Ascending aorta (tissue), 2 donors: ENCODE measurements at places on chromosomes 13 and 19.

DNA sequence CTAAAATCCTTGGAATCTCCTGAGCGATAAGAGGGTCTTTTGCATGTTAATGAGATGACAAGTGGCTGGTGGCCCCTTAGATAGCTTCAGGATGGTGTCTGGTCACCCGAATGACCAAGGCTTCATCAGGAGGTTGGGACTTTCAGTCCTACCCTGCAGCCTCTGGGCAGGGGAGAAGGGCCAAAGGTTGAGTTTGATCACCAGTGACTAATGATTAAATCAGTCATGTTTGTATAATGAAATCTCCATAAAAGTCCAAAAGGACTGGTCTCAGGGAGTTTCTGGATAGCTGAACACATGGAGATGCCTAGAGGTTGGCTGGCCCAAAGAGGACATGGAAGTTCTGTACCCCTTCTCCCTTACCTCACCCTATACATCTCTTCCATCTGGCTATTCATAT is 316.2 kb downstream of the MTUS2 start:
- H3K4me3 ChIP-seq = no peak overlapping the region
- no peak for DNase-seq
- H3K27ac ChIP-seq = no peak overlapping the region
- H3K4me1 ChIP-seq = no peaks in the 10 kb centered on the region
- H3K27me3 ChIP-seq = no peaks in the 10 kb centered on the region

- DNase-seq = no peak
- H3K4me3 ChIP-seq = peak overlapping the region; percentile 57
- peak overlapping the region; percentile 71 for H3K27ac ChIP-seq
- peaks cover 3% of the 10 kb centered on the region for H3K4me1 ChIP-seq
These were observed 10.4 kb upstream of the ITM2B start for GRCh38 chr13:48222358-48223301.

DNA sequence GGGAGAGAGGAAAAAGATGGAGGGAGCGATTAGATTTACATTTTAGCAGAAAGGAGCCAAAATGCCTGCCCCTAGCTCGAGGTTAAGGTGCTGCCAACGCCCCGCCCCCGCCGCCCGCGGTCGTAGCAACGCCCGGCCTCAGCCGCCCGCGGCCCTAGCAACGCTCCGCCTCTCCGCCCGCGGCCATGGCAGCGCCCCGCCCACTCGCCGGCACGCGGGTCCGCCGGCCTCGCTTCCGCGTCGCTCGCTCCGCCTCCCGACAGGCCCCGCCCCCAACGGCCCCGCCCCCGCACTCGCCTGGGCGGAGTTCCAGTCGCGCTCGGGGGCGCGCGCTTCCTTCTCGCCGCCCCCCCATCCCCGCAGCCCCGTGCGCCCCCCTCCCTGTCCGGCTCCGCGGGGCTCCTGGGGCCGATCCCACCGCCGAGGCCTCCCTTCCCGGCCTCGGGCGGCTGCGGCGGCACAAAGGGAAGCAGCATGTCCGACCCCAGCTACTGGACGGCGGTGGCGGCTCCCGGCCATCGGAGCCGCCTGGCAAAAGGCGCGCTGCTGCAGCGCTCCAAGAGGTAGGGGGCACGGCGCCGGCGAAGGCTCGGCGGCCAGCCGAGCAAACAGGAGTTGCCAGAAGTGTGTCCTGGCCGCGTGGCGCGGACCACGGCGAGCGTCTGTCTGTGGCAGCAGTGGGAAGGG is 20.3 kb downstream of the MAST3 start:
- no peaks in the 10 kb centered on the region for H3K4me1 ChIP-seq
- H3K27ac ChIP-seq = peak overlapping the region; percentile 66
- no peaks in the 10 kb centered on the region for H3K27me3 ChIP-seq
- peaks cover 6% of the 10 kb centered on the region for H3K36me3 ChIP-seq
- DNase-seq = peak; percentile 34

DNA sequence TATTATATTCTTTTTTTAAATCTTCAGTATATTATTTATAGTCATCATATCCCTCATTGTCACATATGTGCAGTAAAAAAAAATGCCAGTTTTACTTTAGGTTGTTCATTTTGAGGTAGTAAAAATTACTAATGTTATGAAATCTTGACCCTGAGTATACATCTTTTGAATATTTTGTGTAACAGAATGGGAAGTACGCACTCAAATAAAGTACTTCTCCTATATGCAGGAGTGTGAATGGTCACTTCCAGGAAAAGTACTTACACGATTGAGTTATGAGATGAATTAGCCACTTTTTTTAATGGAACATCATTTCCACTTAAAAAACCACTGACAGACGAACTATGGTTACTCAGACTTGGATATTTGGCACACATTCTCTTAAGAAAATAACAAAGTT is 58.5 kb downstream of the C13orf42 start:
- DNase-seq = no peak
- H3K27ac ChIP-seq = no peak overlapping the region
- no peaks in the 10 kb centered on the region for H3K36me3 ChIP-seq
- H3K27me3 ChIP-seq = no peaks in the 10 kb centered on the region

DNA sequence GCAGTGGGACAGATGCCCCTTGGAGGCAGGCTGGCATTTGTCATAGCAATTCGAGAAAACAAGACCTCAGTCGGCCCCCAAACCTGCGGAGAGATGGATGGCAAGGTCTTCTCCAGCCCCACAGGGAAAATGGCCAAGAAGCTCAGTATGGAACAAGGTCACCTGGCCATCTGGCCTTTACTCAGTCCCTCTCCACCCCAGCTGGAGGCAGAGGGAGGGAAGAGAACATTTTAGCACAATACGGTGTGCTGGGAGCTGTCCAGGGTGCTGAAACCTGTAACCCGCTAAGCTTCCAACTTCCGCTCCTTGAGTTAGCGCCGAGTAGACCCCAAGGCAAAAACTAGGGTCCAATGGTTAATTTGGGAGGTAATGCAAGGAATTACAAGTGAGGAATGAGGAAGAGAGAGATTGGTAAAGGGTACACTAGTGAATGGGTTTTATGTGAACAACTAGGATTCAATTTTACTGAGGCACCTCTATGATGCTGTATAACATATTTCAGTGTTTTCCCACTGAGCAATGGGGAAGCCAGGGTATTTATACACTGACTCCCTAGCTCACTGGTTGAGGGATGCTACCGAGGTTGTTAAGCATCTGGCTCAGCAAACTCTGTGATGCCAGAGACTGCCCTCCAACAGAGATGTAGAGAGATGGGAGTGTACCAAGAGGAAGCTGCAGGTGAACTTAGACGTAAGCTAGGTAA is 64.3 kb downstream of the CACNA1A start:
- DNase-seq = no peak
- no peak overlapping the region for H3K27ac ChIP-seq
- no peak overlapping the region for H3K4me3 ChIP-seq

- no peak overlapping the region for H3K27ac ChIP-seq
- no peak for DNase-seq
- H3K4me1 ChIP-seq = no peaks in the 10 kb centered on the region
- H3K27me3 ChIP-seq = no peaks in the 10 kb centered on the region
- no peak overlapping the region for H3K4me3 ChIP-seq
These were observed 173.1 kb downstream of the POU4F1 start for GRCh38 chr13:78430166-78430791.

DNA sequence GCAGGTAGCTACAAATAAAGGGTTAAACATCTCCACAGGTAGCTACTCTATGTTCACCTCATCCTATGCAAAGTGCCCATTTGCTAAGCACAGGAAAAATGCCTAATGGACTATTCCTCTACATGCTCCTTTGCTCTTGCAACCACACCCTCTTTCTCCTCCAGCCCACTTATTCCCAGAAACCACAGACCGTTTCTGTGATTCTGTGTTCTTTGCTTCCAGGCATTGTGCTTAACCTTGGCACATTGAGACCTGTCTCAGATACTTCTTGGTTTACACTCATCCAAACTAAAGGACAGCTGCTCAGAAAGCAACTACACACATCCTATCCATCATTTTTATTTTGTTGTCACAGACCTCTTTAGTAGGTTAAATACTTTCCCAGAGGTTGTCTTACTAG is 785.0 kb upstream of the MIR17HG start:
- no peaks in the 10 kb centered on the region for H3K36me3 ChIP-seq
- H3K4me1 ChIP-seq = no peaks in the 10 kb centered on the region
- H3K27ac ChIP-seq = no peak overlapping the region
- no peak for DNase-seq
- no peaks in the 10 kb centered on the region for H3K27me3 ChIP-seq

DNA sequence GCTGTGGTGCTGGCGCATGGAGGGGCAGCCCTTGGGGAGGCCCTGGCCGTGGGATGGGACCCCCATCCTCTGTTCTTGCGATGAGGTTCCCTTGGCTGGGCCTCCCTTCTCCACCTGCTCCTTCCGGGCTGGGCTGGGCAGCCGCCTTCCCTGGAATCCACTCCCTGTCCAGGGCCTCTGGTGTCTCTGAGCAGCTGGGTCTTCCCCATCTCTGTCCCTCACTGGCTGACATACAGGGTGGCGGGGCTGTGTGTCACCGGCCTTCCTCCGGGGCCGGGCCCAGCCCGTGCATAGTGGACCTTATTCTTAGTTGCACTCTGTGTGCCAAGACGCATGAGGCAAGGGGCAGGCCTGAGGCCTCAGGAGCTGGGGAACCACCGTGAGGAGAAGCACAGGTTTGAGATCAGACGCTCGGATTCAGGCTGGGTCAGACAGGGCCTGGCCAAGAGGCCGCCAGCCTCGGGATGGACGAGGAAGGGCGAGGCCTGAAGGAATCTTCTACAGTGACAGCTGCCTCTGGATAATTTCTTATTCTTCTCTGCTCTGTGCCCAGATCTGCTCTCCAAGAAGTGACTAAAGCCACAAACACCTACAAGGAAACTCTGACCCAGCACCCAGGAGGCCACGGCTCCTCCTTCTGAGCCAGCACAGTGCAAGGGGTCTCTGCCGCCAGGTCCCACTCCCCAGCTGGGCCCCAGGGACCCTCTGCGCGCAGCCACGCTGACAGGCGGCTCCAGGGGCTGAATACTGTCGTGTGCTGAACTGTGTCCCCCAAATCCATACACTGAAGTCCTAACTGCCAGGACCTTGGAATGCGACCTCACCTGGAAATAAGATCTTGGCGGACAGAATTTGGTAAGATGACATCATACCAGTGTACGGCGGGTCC is 11.0 kb downstream of the SGTA start:
- H3K4me1 ChIP-seq = peaks cover 9% of the 10 kb centered on the region
- no peak overlapping the region for H3K27ac ChIP-seq
- H3K36me3 ChIP-seq = peaks cover 30% of the 10 kb centered on the region
- H3K27me3 ChIP-seq = no peaks in the 10 kb centered on the region
- H3K4me3 ChIP-seq = no peak overlapping the region
- DNase-seq = no peak

- peak overlapping the region; percentile 30 for H3K4me3 ChIP-seq
- no peaks in the 10 kb centered on the region for H3K36me3 ChIP-seq
- H3K27me3 ChIP-seq = no peaks in the 10 kb centered on the region
- peaks cover 3% of the 10 kb centered on the region for H3K4me1 ChIP-seq
- DNase-seq = no peak
These were observed 1321.8 kb upstream of the PCDH9 start for GRCh38 chr13:68551701-68552522.

DNA sequence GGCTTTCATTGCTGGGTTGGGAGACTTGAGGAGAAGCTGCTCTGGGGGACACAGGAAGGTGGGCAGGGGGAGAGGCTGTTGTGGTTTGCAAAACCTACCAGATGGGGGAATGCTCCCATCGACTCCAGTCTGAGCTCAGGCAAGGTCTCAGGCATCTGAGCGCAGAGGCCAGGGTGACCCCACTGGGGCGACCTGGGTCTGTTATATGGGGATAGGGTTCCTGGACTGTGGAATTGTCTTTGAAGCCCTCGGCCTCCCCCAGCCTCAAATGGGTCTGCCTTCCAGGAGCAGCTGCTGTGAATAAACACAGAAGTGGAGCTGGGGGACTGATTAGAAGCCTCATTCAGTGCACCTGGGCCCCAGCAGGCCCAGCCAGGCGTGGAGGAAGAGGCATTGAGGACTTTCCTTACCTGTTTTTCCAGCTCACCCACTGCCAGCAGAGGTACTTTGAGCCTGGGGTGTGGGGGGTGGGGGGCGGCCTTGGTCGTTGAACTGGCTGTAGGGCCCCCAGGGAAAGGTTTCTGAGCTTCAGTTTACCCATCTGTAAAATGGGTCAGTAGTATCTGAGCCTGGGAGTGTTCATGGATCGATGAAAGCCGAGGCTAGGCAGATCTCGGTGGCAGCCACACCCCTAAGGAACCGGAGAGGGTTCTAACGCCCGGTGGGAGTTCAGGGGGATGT is 1.4 kb downstream of the CERS4 start:
- H3K27me3 ChIP-seq = no peaks in the 10 kb centered on the region
- no peaks in the 10 kb centered on the region for H3K4me1 ChIP-seq
- peak overlapping the region; percentile 92 for H3K4me3 ChIP-seq
- H3K36me3 ChIP-seq = no peaks in the 10 kb centered on the region
- DNase-seq = no peak

DNA sequence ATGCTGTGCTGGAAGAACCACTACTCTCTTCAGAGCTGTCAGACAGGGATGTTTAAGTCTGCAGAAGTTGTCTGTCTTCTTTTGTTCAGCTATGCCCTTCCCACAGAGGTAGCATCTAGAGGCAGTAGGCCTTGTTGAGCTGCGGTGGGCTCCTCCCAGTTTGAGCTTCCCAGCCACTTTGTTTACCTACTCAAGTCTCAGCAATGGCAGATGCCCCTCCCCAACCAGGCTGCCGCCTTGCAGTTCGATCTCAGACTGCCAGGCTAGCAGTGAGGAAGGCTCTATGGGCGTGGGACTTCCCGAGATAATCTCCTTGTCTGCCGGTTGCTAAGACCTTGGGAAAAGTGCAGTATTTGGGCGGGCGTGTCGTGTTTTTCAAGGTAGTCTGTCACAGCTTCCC is 42.1 kb upstream of the UQCRFS1 start:
- no peak overlapping the region for H3K27ac ChIP-seq
- DNase-seq = no peak
- H3K4me1 ChIP-seq = no peaks in the 10 kb centered on the region
- no peaks in the 10 kb centered on the region for H3K36me3 ChIP-seq
- no peak overlapping the region for H3K4me3 ChIP-seq

DNA sequence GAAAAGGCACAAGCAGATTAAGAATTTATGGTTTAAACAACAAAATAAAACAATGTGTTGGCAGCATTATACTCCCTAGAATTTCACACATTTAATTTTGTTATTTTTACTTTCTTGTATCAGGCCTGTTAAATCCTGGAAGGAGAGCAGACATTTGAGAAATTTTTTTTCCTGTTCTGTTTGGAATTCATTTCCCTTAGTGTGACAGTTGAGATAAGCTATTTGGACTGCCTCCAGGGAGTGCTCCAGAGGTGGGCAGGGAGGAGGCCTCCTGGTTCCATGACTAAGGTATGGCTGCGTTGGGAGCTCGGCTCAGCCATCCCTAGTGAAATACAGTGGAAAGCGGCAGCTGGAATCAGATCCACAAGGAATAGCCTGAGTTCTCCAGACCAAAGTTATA is 185.7 kb downstream of the KCNRG start:
- DNase-seq = no peak
- H3K27ac ChIP-seq = no peak overlapping the region
- H3K4me3 ChIP-seq = no peak overlapping the region
- H3K27me3 ChIP-seq = no peaks in the 10 kb centered on the region
- no peaks in the 10 kb centered on the region for H3K36me3 ChIP-seq
